ENCODE measurements at places on chromosomes 2 and 18.

DNA sequence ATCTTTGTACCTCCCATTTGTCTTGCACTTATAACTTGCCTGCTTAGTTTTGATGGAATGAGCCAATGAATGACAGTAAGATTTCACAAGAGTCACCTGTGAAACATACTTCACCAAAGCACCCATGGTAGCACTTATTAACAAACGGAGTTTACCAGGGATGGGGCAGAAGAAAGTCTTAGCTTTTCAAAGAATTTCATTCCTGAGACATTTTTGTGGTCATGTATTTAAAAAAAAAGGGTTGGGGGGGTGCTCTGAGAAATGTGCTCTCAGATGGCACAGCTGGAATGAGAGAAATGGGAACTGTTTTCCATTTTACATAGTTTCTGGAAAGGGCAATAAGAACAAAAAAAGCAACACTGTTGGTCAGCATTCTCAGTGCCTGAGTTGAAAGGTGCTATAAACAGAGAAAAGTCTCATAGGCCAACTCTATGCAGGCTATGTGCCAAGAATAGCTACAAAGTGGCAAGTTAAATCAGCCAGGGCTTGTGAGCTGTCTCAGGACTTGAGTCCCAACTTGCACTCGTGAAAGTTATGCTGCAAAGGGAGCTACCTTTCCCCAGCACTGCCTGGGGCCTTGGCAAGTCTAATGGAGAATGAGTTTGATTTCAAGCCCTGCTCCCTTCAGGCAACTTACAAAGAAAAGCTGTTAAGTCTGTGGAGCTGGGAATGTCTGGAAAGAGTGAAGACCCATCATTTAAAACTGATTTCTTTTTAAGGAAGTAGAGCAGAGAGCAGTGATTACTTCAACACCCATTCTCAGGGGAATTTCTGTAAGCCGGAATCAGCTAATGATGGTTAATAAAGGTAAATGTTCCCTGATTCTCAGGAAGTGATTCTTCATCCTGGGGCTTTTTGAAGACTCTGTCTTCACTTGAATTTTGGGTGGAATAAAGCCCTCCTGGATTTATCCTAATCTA is 170.6 kb downstream of the SLC8A1 start:
- H3K36me3 ChIP-seq = no peaks in the 10 kb centered on the region
- no peak overlapping the region for H3K4me3 ChIP-seq
- no peak overlapping the region for H3K27ac ChIP-seq
- no peak for DNase-seq
- no peaks in the 10 kb centered on the region for H3K27me3 ChIP-seq

GRCh38 chr18:48017635-48018034 is 87.2 kb upstream of the SMAD2 start:
- no peaks in the 10 kb centered on the region for H3K27me3 ChIP-seq
- no peaks in the 10 kb centered on the region for H3K4me1 ChIP-seq
- H3K36me3 ChIP-seq = no peaks in the 10 kb centered on the region
- H3K4me3 ChIP-seq = no peak overlapping the region

DNA sequence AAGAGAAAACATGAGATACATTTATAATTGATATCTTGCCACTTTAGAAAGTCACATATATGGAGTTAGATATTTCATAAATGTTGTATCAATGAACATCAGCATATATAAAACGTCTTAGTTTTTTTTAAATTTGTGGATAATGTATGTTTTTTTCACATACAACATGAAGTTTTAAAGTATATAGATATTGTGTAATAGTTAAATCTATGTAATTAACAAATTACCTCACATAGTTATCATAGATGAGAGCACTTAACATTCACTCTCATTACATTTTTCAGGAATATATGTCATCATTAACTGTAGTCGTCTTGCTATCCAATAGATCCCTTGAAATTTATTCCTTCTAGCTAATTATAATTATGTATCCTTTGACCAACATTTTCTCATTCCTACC is 406.6 kb downstream of the ARHGAP15 start:
- no peak overlapping the region for H3K27ac ChIP-seq
- no peak overlapping the region for H3K4me3 ChIP-seq
- DNase-seq = no peak
- H3K4me1 ChIP-seq = no peaks in the 10 kb centered on the region

DNA sequence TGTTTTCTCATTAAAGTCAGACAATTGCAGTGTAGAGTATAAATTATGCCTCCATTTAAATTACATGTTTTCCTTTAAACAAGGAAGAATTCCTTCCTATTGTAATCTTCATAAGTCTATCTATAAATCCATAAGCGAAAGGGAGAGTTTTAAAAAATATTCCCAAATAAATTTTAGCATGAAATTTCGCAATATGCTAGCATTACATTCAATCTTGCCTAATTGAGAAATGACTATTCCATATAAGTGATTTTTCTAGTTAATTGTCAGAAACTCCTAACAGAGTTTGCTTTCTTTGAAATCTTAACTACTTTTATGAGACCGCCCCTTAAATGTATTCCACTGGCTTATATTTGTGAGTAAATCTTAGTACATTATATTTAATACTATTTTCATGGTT is 133.1 kb upstream of the CRIM1 start:
- no peak overlapping the region for H3K27ac ChIP-seq
- no peaks in the 10 kb centered on the region for H3K4me1 ChIP-seq
- DNase-seq = no peak
- H3K27me3 ChIP-seq = no peaks in the 10 kb centered on the region
- H3K36me3 ChIP-seq = no peaks in the 10 kb centered on the region

DNA sequence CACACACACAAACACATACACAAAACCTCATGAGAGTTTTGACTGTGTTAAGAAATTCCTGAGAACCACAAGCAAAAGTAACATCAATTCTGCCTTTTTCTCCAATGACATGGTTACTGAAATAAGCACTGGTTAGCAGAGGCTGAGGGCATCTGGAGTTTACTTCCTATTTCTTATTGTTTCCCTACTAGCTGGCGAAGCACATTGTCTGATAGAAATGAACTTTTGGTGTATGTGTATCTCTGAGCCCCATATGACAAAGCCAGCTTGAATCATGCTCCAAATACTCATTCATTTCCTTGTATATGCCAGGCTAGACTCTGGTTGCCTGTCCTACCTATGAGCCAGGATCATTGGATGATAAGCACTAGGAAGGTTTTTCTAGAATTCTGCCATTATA is 203.1 kb downstream of the NCKAP5 start:
- no peak for DNase-seq
- H3K36me3 ChIP-seq = no peaks in the 10 kb centered on the region
- no peaks in the 10 kb centered on the region for H3K27me3 ChIP-seq
- no peak overlapping the region for H3K27ac ChIP-seq
- no peak overlapping the region for H3K4me3 ChIP-seq
